NCI-H2107 (cell line): ENCODE measurements at places on chromosomes 4 and X.

DNA sequence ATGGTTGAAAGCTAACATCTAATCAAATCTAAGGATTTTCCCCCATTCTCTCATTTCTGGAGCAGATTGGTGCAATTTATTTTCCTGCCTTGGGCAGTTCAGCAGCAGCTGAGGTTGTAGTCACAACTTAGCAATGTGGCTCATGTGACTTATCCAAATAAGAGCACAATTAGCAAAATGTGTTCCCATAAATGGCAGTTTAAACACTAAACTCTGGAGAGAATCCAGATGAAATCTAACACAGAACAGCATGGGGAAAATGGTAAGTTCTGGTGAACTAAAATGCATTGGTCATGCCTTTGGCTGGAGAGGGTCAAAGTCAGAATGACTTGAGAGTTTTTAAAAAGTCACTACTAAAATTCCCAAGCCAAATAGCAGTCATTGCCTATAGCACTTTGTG is 422.6 kb upstream of the DIPK2B start:
- no peak for DNase-seq

DNA sequence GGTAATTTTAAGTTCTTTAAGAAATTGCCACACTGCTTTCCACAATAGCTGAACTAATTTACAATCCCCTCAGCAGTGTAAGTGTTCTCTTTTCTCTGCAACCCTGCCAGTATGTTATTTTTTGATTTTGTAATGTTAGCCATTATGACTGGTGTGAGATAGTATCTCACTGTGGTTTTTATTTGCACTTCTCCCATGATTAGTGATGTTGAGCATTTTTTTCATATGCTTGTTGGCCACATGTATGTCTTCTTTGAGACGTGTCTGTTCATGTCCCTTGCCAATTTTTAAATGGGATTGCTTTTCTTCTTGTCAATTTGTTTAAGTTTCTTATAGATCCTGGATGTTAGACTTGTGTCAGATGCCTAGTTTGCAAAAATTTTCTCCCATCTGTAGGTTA is 86.1 kb downstream of the BMP3 start:
- no peak for DNase-seq

- DNase-seq, result no peak
These were observed 18.3 kb downstream of the RAP2C start for GRCh38 chrX:132200976-132201375.

DNA sequence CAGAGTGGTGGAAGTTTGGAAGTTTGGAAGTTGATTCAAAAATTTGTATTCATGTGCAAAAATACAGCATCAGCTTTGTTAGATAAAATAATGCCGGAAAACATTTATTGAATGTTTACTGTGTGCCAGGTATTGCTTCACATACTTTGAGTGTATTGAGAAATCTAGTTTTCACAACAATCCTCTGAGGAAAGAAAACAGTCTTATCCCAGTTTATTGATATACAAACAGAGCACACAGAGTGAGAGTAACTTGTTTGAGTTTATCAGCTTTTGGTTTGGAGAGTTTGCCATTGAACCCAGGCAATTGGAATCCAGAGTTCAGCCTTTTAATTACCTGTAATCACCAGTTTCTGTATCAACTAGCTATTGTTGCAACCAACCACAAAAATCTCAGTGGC is 127.2 kb upstream of the RPS6KA3 start:
- DNase-seq, result no peak

GRCh38 chrX:115894087-115894486 is 276.5 kb upstream of the AGTR2 start:
- DNase-seq, result peak; percentile 74

DNA sequence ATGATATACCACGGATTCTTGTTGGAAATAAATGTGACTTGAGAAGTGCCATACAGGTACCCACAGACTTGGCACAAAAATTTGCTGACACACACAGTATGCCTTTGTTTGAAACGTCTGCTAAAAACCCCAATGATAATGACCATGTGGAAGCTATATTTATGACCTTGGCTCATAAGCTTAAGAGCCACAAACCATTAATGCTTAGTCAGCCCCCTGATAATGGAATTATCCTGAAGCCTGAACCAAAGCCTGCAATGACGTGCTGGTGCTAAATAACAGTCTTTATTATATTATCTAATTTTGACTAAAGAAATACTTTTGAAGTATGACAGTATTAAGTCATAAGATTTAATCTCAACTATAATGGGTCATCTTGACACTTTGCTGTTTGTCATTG is 18.9 kb downstream of the RAB33B start:
- no peak for DNase-seq

- DNase-seq, result no peak
These were observed 17.9 kb upstream of the HPGD start for GRCh38 chr4:174540175-174540574.

- DNase-seq, result no peak
These were observed 6.8 kb upstream of the IQSEC2 start for GRCh38 chrX:53288189-53288588.

GRCh38 chr4:116073051-116073450 is 959.6 kb upstream of the NDST4 start:
- DNase-seq, result no peak

DNA sequence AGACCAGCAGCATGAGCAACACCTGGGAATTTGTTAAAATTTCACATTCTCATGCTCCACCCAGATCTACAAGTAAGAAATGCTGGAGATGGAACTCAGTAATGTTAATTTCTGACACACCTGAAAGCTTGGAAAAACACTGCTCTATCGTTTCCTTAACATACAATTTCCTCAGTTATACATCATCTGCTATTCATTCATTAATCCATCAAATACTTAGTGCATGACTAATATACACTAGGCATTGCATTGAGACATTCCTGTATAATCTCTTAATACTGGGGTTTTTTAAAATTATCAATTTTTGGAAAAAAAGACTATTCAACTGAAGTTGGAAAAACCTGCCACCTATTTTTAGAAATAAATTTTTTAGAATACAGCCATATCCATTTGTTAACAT is 106.1 kb downstream of the CHM start:
- no peak for DNase-seq

GRCh38 chrX:15525664-15526416 is 25.2 kb downstream of the BMX start:
- peak; percentile 8 for DNase-seq
